A549 treated with Mapracorat at 1 μM for 4 hours (cell line): ENCODE measurements at places on chromosomes 2 and 18. TPM values are rescaled to one million over a fixed set of nuclear protein-coding genes. Genes with fewer than 3 reads are reported as not detected.

EVX2 gene
- not detected in 5 replicates for total RNA-seq

PLB1 gene
- 1.5 to 2.4 TPM (median 1.8 TPM) in 5 replicates for total RNA-seq

REG1A gene
- not detected in 5 replicates for total RNA-seq

APLF gene
- 0.64 to 0.87 TPM (median 0.80 TPM) in 5 replicates for total RNA-seq

ASXL3 gene
- total RNA-seq: not detected in 5 replicates

DSG2 gene
- 44.3 to 68.1 TPM (median 62.4 TPM) in 5 replicates for total RNA-seq

REG3G gene
- not detected in 5 replicates for total RNA-seq

CTAGE1 gene
- total RNA-seq: not detected in 5 replicates

OSR1 gene
- 6.4 to 10.3 TPM (median 6.6 TPM) in 5 replicates for total RNA-seq

RESP18 gene
- not detected in 5 replicates for total RNA-seq

HOXD10 gene
- 4.4 to 6.4 TPM (median 5.4 TPM) in 5 replicates for total RNA-seq

PPP4R3B gene
- 24.9 to 32.8 TPM (median 30.5 TPM) in 5 replicates for total RNA-seq

HRH4 gene
- total RNA-seq: not detected in 5 replicates

CRYGC gene
- not detected in 5 replicates for total RNA-seq

RGPD3 gene
- 0.14 to 0.26 TPM (median 0.16 TPM) in 5 replicates for total RNA-seq

SYT4 gene
- not detected in 5 replicates for total RNA-seq

SOWAHC gene
- total RNA-seq: 7.6 to 10.5 TPM (median 10.3 TPM) in 5 replicates

SPP2 gene
- total RNA-seq: not detected in 5 replicates

SERPINB4 gene
- total RNA-seq: 0.08 to 0.09 TPM in 2 of 5 replicates, not detected in the others
